ENCODE measurements at places on chromosomes 2 and 18. TPM values are rescaled to one million over a fixed set of nuclear protein-coding genes. Genes with fewer than 3 reads are reported as not detected.

- H3K27ac ChIP-seq = no peak overlapping the region
- DNase-seq = no peak
- no peak overlapping the region for H3K4me3 ChIP-seq
- H3K27me3 ChIP-seq = no peaks in the 10 kb centered on the region
- no peaks in the 10 kb centered on the region for H3K36me3 ChIP-seq
Observed at GRCh38 chr18:58756596-58757240, 85.5 kb downstream of the MALT1 start.

DNA sequence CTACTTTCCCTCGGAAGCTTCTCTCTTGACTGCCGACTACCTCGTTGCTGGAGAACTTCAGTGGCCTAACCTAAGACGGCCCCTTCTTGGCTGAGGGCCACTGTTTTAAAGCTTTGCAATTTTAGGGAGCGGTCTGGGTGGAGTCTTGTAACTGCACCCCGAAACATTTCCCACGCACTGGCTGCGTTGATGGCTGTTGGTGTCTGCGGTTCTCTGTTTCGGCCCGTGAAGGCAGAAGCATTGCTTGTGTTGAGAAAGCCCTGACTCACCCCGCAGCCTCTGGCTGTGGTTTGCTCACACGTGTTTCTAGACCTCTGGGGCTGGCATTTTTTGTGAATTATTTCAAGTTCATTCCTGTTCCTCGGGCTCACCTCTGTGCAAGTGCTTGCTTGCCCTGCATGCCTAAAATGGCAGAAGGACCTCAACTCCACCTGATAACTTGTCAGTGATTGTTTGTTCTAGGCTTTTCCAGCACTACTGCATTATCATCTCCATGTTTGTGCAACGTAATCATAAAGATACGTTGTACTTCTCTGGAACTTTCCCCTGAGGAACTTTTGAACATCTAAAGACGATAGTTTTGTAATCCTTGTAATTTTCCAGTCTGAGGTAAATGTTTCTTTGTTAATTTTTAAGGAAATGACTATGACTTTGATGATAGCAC is 94.2 kb upstream of the DLX2 start:
- no peaks in the 10 kb centered on the region for H3K27me3 ChIP-seq
- H3K4me1 ChIP-seq = peaks cover 11% of the 10 kb centered on the region
- H3K36me3 ChIP-seq = no peaks in the 10 kb centered on the region

DNA sequence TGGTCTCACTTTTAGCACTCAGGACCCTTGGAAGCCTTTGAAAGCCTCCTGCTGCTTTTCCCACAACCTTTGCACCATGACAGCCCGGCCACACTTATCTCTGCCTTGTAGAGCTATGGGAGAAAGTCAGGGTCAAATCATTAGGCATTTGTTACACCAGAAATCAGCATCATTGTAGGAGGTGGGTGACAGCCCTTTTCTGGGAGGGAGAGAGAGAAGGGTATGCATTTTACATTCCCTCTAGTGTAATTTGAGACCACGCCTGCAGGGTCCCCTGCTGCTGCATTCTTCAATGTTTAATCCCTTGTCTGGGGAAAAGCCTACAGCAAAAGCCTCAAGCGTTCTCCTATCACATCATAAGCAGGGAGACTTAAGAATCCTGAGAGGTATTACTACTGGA is 766.8 kb upstream of the FAM98A start:
- no peaks in the 10 kb centered on the region for H3K4me1 ChIP-seq
- no peak for DNase-seq
- no peak overlapping the region for H3K27ac ChIP-seq

- no peaks in the 10 kb centered on the region for H3K36me3 ChIP-seq
- H3K4me1 ChIP-seq = no peaks in the 10 kb centered on the region
- H3K4me3 ChIP-seq = no peak overlapping the region
- DNase-seq = no peak
- H3K27me3 ChIP-seq = no peaks in the 10 kb centered on the region
Observed at GRCh38 chr2:70002241-70002899, 40.9 kb upstream of the ASPRV1 start.

Gene IKZF2
- total RNA-seq = 96.1 TPM

GRCh38 chr2:182824056-182824766 is 42.2 kb downstream of the FRZB start:
- DNase-seq = no peak
- no peaks in the 10 kb centered on the region for H3K27me3 ChIP-seq
- H3K36me3 ChIP-seq = no peaks in the 10 kb centered on the region
- no peak overlapping the region for H3K27ac ChIP-seq
